ENCODE measurements at places on chromosomes 1 and 21. TPM values are rescaled to one million over a fixed set of nuclear protein-coding genes. Genes with fewer than 3 reads are reported as not detected.
A peak's percentile ranks its signal among the peaks of the same experiment; 100 is the strongest.

- DNase-seq, result no peak
These were observed 4.9 kb upstream of the S100A8 start for GRCh38 chr1:153395776-153396175.

- DNase-seq, result peak; percentile 40
These were observed 21.3 kb downstream of the RRP1 start for GRCh38 chr21:43810505-43811261.

DNA sequence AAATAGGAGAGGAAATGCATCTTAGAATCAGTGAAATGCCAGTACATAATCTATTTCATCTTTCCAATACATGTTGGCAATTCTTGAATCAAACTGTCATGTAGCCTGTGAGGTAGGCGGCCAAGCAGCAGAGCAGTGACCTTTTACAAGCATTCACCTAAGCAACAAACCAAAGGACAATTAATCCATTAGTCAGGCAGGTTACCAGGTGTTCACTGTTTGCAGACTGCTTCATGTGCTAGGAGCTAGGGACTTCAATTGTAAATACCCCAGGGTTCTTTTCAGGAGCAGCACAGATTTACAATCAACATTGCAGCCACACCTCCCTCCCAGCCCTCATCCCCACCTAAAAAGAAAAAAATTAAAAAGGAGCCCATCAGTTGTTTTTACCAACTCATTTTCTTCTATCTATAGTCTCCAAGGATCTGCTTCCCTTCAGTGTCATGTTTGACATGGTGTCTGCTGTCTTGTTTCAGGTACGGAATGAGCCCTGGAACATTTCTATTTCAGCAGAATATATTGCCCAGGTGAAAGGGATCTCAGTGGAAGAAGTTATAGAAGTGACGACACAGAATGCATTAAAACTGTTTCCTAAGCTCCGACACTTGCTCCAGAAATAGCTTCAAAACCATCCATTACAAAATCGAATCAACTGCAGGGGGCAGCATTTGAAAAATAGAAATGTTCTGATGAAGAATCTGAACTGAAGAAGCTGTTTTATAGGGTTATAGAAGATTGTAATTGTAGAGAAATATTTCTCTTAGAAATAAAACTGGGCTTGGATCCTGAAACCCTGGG is 23.0 kb downstream of the TATDN3 start:
- DNase-seq, result no peak

DNA sequence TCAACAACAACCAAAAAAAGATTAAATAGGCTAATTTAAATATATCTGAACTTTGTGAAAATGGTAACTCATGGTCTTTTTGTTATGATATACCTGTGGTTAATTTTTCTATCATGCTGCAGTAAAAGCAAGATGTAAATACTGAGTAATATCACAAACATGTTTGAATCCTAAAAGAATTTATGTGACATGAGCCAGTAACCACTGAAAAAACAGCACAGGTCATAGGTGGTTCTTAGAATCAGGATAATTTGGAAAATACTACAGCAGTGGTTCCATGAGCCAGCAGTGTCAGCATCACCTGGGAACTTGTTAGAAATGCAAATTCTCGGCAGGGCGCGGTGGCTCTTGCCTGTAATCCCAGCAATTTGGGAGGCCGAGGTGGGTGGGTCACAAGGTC is 4.1 kb downstream of the ATP5IF1 start:
- DNase-seq, result no peak

GRCh38 chr21:46038341-46038829 is 56.8 kb downstream of the COL6A1 start:
- no peak for DNase-seq

DNA sequence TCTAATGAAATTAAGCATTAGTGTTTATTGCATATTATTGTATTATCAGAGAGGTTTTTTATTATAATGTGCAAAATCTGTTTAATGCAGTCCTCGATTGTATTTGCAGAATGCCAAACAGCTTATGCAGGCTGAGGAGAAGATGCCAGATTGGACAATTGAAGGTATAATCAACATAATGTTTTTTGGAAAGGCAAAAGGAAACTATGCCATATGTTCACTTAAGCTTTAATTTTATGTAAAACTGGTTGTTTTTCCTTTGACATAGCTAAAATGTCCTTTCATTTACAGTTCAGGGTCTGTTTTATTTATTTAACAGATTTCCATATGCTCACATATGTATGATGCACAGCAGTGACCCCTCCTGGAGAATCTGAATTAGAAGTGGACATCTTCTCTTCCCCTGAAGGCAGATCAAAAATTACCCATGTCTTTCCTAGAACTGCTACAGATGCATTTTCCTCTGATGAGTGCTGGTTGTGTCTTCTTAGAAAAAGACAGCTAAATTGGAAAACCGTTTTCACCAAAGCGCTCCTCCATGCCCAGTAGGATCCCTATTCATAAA is 143.5 kb upstream of the USH2A start:
- peak; percentile 31 for DNase-seq

DNA sequence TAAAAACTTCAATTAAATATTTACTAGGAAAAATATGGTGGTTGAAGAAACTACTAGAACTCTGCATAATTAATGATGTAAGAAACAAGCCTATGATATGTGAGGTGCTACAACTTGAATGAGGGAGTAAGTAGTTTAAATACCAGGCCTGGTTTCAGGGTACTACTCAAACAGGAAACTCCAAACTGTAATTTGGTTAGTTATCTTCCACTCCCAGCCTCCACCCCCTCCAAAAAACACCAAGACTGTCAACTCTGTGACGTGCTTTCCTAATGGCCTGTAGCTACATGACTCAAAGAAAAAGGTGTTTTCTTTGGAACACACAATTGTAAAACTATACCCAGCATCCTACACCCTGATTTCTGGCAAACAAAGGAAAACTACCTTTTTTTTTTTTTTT is 55.9 kb upstream of the RCC1 start:
- DNase-seq, result peak; percentile 88

GRCh38 chr1:5811419-5811818 is 180.8 kb downstream of the NPHP4 start:
- no peak for DNase-seq

DNA sequence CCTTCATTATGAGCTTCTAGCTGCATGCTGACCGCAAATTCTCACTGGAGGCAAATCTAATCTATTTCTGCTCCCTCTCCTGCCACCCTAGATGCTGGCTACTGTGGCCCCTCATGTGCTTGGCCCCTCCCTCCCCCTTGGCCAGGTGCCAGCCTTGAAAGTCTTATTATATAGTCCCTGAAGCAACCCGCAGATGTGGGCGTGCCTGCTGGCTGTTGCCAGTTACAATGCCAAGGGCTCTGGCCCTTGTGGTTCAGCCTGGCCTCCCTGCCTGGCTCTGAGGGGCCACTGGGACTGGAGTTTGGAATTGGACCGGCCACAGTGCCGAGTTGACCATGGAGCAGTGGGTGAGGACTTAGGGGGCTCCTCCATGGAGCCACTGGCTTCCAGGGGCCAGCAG is 78.9 kb upstream of the ACTRT2 start:
- DNase-seq, result no peak

The LPAR3 gene
- 37.1 TPM for total RNA-seq

The ADGRL2 gene
- 35.3 TPM for total RNA-seq

The LENEP gene
- total RNA-seq, result not detected

Measured in bronchial epithelial cell (primary cell).